ENCODE measurements at places on chromosomes 6 and 20. TPM values are rescaled to one million over a fixed set of nuclear protein-coding genes. Genes with fewer than 3 reads are reported as not detected.

- DNase-seq: peak; percentile 91
These were observed at the start of gene LTA for GRCh38 chr6:31572041-31572911. Gene LTA, plus strand, starts transcription at chr6:31572289. Its CDS starts 454 bp downstream, at chr6:31572743.

DNA sequence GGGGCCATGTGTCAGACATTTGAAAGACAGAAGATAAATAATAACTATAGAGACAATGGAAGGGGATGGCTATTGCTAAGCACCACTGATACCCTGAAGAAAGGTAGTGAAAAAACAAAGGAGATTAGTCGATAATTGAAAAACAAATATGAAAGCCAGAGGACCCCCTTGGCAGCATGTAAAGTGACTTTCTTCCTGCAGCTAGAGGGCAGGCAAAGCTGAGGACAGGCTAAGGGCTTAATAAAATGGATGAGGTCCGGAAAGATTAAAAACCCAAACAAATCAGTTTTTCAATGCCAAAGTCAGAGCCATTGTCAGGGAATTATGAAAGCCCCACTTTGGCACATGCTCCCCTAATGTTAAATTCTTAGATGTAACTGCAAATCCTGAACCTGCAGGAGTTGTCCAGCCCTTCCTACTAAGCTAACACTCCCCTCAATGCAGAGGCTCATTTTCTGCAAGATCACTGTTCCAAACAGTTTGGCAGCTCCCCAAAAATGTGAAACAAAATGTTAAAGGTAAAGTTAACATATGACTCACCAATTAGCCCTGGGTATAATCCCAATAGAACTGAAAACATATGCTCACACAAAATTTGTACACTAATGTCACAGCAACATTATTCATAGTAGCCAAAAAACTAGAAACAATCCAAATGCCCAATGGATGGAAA, 1177.9 kb downstream of the GRIK2 start:
- no peak for DNase-seq

- DNase-seq: no peak
These were observed 286.2 kb downstream of the THBS2 start for GRCh38 chr6:168967281-168967925.

GRCh38 chr6:81373414-81373813, 379.1 kb downstream of the TENT5A start:
- DNase-seq: no peak

GRCh38 chr6:36627141-36627540, 33.0 kb downstream of the SRSF3 start:
- no peak for DNase-seq

DNA sequence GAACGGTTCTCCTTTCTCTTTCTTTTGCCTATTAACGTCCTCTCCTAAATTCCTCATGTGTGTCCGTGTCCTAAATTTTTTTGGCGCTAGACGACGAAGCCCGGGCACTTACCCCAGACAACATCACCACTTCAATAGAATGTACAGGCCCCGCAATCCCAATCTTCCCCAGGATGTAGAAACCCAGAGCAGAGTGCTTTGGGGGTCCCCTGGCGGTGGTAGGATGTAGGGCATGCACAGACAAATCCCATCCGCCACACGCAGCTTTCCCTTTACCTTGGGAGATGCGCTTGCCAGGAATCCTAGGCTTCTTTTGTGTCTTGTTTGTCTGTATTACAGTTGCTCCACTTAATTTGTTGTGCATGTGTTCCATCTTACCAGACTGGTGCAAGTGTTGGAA, 417.3 kb upstream of the ARID1B start:
- no peak for DNase-seq

DNA sequence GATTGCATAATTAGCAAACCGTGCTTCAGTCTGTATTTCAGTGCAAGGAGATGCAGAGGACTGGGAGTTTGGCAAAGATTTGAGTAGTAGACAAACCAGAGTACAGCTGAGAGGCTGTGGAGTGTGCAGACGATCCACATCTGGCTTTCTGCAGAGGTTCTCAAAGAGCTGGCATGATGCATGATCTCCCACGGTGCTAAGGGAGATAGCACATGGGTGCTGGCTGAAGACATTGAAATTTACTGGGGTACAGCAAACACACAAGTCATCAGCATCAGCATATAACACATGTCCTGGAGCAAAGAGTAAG, 79.0 kb upstream of the FAM184A start:
- no peak for DNase-seq

GRCh38 chr6:52399511-52400312, 20.4 kb upstream of the EFHC1 start:
- peak; percentile 39 for DNase-seq

GRCh38 chr6:27544612-27545260, 71.8 kb upstream of the ZNF184 start:
- DNase-seq: no peak

- DNase-seq: no peak
These were observed 823.6 kb upstream of the ADGRB3 start for GRCh38 chr6:67811239-67812037.

TFAP2A gene
- not detected for total RNA-seq

CDKAL1 gene
- total RNA-seq: 23.1 TPM

TTLL9 gene
- not detected for total RNA-seq

KHDC1L gene
- not detected for total RNA-seq

C20orf141 gene
- total RNA-seq: not detected

BPIFB2 gene
- total RNA-seq: not detected

TPD52L1 gene
- 1.3 TPM for total RNA-seq

Data from activated CD4-positive, alpha-beta memory T cell treated with anti-CD3 and anti-CD28 coated beads for 36 hours (primary cell).